CD4-positive, alpha-beta T cell treated with Interleukin-10 for 1 hour (primary cell): ENCODE measurements at places on chromosomes 3 and 15.

- DNase-seq = no peak
These were observed 82.4 kb downstream of the WWTR1 start for GRCh38 chr3:149575213-149575960.

DNA sequence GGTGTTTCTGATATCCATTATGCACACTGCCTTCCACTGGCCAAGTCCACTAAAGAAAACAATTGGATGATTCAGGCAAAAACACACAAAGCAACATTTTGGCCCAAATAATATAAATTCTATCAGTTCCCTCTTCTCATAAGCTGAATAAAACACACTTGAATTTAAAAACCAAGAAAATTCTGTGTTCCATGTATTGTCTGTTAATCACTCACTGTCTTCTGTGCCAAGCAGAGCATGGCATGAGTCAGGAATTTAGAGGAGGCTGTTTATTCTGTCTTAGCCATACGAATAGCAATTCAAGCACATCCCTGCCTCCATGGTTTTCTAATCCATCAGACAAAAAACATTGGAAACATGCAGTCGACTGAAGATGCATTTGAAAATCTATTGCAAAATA lies 215.6 kb upstream of the UMPS start:
- no peak for DNase-seq

GRCh38 chr3:39294446-39295183 lies 14.8 kb upstream of the CX3CR1 start:
- DNase-seq = peak; percentile 19

DNA sequence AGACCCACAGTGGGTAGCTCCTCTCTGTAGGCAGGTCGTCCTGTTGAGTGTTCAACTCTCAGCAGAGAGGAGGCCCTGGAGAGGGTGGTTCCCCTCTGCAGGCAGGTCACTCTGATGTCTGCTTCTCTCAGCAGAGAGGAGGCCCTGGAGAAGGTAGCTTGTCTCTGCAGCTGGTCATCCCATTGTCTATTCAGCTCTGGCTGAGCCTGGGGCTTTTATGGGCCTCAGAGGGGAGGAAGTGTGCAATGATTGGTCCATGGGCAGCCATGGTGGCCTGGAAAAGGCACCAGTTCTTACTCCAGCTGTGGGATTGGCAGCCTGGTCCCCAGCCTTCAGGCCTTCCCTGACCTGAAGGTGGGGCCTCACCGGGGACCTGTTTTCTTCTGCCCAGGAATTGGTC lies 52.9 kb downstream of the PPCDC start:
- DNase-seq = no peak

DNA sequence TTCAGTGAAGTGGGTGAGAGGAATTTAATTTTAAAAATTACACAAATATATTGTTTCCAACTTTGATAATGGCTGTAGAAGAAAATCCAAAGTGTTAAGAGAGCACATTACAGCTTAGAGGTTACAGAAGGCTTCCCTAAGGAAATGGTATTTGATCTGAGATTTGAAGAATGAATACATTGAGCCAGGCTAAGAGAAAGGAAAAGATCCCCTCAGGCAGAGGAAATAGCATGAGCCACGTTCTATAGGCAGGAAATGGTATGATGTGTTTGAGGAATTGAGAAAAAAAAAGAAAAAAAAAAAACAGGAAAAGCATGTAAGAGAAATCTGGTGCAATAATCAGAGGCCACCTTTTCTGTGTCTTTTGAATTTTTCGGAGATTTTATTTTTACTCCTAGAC lies 48.6 kb downstream of the UNC13C start:
- no peak for DNase-seq

DNA sequence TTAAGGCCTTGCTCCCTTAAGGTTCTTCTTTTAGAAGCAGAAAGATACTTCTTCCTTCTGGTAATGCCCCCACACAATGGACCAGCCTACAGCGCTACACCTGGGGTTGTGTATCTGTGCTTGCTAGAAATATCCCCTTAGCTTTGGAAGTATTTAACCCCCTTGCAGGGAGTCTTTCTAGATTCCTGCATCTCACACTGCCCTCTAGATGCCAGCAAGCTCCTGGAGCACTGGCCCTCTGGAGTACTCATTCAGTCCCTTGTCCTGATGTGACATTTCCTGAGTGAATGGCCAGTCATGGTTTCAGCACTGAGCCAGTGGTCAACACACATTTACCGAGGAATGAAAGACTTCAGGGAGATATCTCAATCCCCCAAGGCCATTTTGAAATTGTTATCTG lies 30.4 kb upstream of the RBP2 start:
- no peak for DNase-seq

- DNase-seq = no peak
These were observed 12.5 kb downstream of the INTS14 start for GRCh38 chr15:65598468-65598867.

GRCh38 chr15:57619746-57620145 lies 28.0 kb downstream of the MYZAP start:
- no peak for DNase-seq

DNA sequence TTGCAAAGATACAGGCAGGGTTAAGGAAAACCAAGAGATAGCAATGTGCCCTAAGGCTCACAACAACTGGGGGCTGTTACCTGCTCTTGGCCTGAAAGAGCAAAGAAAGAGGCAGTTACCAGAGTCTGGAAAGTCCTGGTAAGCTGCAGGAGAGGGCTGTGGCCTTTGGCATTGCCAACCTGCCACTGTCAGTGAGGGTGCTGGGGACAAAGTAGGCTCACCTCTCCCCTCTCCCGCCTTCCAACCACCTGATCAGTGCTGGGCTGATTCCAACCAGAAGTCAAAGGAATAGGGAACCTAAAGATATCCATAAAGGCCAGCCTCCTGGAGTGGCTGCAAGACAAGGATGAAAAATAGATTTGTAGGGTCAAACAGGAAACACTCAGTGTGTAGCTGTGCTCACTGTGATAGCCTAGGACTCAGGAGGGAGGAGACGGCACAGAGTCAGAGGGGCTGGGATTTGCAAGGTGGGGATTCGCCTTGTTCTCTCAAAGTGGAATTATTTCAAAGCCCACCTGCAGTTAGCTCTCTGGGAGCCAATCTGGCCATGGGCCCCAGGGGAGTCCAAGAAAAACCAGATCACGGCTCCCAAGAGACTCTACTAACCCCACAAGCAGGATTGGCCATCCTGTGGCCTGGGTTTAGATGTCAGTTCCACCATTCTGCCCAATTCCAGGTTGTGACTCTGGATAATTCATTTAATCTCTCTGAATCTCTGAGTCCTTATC lies 204.0 kb upstream of the BCL6 start:
- no peak for DNase-seq

GRCh38 chr15:91593653-91594052 lies 259.9 kb upstream of the SLCO3A1 start:
- DNase-seq = no peak

DNA sequence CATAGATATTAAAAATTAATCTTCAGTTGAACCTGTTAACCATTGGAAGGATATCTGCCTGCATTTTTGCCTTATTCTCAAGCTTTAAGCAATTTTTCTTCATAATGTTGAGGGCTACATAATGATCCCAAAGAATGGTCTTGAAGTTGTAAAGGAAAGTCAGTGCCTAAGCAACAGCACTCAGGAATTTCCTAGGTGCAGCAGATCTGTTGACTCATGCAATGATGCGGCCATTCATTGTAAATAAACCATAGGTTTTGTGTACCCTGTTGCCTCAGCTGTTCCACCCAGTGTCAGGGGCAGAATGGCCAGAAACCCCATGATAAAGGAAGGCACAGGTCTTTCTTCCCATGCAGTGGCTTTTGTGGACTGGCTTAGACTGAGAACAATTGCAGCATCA lies 78.4 kb upstream of the TRIM42 start:
- DNase-seq = no peak

DNA sequence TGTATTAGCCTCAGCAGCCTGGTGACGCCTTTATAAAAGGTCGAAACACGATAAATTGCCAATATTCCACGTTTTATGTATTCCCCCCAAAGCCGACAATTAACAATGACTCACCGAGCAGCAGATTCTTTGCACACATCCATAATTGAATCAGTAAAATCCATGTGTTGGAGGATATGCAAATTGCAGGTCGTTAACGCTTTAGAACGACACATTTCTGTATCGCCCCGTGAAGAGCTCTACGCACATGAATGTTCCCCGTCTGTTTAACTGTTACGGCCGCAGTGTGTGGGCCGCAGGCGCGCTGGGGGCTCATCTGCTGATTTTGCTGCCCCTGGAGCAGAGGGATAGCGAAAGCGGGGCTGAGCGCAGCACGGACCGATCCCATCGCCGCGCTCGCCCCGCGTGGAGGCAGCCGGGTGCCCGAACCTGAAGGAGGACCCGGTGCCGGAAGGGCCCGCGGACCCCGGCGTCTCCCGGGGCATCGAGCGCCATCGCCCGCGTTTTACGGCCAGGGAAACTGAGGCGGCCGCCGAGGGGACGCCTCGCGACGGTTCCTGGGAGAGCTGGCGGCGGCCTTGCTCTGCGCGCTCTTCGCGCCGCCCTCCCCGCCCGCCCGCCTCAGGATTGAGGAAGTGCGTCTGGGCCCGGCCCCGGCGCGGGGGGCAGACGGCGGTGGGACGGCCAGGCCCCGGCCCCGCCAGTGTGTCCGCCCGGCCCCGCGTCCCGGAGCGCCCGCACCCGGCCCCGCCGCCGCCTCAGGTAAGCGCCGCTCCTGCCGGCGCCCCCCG lies at the start of gene LRRK1:
LRRK1 (plus strand) TSS at position 668 of the 791 bp plus-strand sequence. CDS start 5,276 bp downstream, outside the sequence.
- DNase-seq = no peak

GRCh38 chr3:72733676-72734075 lies 114.6 kb downstream of the SHQ1 start:
- no peak for DNase-seq
